ENCODE measurements at places on chromosomes 7 and 10.

GRCh38 chr7:81761821-81762220 lies 8.0 kb downstream of the HGF start:
- ATAC-seq: no peak

DNA sequence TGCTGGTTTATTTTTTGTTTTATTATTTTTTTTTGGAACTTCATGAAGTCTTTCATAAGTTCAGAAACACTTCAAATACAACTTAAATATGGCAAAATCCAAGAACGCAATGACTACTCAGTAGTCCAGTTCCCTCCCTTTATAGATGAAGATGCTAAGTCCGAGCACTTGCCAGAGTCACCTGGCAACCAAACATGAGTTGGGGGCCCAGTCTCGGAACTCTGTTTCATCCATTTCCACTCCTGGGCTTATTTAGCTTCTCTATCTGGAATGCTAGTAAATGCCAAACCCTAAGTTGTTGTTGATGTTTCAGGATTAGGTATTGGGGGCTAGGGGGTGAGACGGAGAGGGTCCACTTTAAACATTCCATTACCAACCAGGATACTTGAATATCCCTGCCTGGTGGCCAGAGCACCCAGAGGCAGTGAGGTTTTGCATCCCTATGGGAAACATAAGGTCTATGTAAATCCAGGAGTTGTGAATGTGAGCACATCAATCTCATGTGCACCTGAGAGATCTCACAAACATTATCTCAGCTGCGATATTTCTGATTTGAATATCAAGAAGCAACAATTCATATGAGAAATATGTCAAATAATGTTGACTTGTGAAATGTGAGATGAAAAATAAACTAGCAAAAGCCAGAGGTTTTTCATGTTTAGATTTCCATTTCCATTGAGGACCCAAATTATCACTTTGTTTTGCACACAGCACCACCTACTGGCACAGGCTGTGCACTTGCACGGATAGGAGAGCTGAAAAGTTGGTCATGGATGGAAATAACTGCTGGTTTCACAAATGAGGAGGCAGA lies 129.3 kb downstream of the PKD1L1 start:
- peak; percentile 61 for ATAC-seq

- no peak for ATAC-seq
Measured at GRCh38 chr7:82481499-82482097, 38.0 kb upstream of the CACNA2D1 start.

- no peak for ATAC-seq
Measured at GRCh38 chr10:72277340-72277995, 3.7 kb downstream of the DDIT4 start.

DNA sequence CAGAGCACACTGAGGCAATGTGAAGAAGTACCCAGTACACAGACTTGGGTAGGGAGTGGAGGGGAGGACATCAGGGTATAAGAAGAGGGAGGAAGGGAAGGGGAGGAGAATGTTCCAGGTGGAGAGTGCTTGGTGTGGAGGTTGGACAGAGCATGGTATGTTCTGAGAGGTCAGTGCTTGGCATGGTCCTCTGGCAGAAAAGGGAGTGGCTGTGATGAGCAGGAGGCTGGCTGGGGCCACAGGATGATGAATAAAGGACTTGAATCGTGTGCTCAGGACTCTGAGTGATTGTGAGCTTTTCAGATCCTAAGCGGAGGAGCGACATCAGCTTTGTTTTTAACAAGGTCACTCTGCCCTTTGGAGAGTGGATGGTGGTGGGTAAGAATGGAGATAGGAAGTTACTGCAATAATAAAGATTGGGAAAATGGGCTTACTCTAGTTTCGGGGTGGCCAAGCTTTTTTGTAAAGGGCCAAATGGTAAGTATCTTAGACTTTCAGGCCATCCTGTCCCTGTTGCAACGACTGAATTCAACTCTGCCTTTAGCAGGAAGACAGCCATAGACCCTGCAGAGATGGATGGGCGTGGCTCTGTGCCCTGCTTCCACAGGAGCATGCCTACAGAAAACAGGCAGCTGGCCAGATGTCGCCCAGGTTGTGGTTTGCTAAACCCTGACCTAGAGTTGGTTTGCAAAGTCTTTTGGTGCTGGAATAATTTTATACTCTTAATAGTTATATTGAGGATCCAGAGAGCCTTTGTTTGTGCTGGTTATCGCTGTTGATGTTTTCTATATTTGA lies 8.4 kb downstream of the PPP2R2D start:
- no peak for ATAC-seq

DNA sequence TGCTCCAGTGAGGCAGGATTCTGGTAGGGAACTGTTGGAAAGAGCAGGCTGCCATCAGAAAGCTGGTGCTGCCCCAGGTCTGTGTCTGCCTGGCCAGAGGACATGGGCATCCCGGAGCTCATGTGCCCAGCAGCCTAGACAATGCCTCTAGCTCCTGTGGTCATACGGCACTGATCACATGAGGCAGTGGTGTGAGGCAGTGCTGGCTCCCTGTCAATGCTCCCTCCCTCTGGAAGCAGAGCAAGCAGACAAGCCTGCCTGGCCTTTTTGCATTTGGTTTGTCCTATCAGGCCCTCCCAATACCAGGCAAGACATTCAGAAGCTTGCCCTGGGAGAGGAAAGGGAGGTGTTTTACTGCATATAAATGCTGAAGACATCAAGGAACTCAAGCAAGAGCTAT lies 19.5 kb upstream of the MMP21 start:
- ATAC-seq: no peak

GRCh38 chr10:112213098-112213823 lies 29.7 kb upstream of the GPAM start:
- ATAC-seq: peak; percentile 83

GRCh38 chr10:5089865-5090264 lies 4.3 kb upstream of the AKR1C3 start:
- ATAC-seq: no peak

DNA sequence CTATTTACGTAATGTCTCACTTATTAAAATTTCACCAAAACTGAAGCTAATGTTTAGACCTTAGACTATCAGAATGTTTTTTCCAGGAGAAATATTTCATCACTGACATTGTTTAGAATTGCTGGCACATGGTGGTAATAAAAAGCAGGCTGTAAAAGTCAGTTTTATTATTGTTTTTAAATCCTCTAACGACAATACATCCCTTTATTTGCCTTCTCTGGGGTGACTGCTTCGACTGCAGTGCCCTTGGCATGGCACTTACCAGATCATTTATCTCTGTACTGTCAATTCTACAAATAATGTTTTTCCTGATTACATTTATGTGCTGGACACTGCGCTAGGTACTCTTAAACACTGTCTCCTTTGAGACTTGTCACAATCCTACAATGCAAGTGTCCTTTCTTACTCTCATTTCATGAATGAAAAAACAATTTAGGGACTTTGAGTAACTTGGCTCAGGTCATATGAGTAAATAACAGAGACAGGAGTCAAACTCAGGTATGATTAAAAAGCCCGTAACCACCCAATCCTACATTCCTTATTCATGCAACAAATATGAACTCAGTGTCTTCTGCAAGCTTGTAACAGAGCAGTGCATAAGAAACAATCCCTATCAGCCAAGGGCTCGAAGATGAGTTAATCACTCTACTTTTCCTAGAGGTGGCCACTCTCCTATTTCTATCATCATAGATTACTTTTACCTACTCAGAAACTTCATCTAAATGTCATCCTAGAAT lies 5.6 kb upstream of the ING3 start:
- no peak for ATAC-seq

DNA sequence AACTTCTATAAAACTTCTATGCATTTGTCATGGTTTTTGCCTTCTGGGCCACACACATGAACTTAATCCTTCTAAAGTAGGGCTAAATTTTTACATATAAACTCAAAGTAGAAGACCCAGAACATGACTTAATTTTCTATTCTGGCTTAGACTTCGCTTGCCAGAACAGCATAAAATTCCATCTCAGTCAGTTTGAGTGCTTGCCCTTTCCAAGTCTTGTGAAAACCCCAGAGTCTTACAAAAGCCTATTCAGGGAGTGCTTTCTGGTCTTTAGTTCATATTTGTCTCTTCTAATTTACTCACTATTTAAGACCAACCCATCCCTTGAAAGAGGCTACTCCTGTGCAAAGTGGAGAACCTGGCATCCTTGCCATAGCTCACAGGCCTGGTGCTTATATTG lies 201.6 kb upstream of the MEOX2 start:
- ATAC-seq: no peak

DNA sequence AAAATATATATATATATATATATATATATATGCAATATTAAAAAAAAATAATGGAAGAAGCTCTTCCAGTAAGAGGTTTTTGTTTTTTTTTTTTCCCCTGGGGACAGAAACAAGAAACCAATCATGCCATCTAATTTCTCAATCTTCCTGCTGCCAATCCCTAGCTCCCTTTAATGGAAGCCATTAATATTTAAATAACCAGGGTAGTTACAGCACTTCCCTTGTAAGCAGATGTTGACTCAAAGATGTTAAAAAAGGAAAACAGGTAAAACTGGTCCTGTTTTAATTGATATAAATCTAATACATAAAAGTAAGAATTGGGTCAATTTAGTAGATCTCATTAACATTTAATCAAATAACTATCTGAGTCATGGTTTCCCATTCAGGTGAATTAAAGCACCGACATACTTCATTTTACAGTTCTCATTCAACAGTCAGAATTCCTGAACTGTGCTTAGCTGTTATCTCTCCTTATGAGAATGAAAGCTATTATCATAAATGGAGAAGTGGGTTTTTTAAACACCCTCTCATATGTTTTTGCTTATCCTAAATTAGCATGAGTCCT lies 22.6 kb downstream of the CPVL start:
- ATAC-seq: no peak

DNA sequence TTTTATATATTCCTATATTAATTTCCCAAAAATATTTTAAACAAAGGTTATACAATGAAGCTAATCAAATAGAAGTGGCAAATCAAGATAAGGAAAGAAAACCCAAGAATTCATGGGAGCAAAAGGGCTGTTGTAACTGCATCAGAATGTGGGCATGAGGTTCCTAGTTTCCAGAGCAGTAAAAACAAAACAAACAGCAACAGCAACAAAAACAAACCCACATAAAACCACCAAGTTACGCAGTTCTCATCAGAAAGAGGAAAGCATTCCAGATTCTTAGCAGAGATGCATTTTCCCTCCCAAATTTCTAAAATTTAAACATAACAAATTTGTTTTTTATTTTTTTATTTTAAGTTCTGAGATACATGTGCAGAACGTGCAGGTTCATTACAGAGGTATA lies 34.8 kb upstream of the MSMB start:
- no peak for ATAC-seq

GRCh38 chr10:80407812-80408241 lies 524 bp upstream of the PRXL2A start:
- ATAC-seq: peak; percentile 63

DNA sequence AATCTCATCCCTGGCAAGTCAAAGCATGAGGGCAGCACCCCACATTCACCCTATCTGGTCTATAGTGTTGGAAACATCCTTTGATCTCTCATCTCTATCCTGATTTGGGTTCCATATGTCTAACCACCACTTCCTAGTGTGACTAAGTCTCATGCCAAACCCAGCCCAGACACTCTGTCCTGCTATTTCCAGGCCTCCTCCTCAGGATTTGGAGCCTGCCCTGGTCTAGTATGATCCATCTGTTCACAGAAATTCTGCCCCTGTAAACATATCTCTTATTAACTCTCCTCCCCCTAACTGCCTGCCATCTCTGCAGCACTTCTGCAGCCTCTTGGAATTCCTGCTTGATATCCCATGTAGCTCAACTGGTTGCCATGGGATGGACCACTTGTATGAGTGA lies 320.9 kb upstream of the IMMP2L start:
- ATAC-seq: no peak

GRCh38 chr7:114630201-114630990 lies 215.8 kb downstream of the FOXP2 start:
- ATAC-seq: peak; percentile 39

DNA sequence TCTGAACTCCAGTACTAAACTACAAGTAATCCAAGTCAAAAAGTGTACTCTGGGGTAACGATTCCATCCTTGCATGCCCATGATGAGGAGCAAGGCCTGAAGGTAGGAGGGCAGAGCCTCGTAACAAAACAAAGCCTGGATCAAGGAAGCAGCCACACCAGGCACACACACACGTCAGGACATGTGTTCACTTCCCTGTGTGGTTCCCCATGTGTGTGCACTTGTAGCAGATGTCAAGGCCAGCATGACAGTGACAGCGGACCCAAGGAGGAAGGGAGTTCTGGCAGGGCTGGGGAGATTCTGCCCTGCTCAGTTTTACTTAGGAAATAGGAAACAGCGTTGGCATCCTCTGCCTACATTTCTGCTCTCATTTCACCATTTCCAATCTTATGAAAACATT lies 92.8 kb downstream of the ALOX5 start:
- no peak for ATAC-seq

- no peak for ATAC-seq
Measured at GRCh38 chr7:148720472-148720871, 21.8 kb downstream of the CUL1 start.

DNA sequence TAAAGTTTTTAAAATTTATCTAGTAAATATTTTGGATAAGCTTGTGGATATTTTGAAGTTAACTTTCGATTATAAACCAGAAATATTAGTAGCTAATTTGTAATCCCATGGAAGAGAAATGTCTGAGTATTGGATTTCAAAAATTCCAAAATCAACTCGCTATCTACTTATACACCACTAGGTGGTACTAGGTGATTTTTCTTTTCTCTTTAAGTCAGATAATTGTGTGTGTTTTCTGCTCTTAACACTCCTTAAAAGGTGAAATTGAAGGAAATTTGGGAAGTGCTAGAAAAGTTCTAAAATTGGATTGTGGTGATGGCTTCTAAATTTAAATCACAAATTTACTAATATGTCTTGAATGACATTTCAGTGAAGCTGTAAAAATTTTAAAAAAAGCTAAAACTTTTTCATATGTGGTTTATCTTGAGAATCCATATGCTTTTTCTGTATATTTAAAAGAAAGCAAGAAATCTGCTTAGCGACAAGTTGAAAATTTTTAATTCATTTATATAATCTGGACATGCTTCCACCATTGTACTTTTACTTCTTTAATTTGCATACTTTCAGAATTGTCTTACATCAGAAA lies 90.2 kb downstream of the IPMK start:
- ATAC-seq: no peak

DNA sequence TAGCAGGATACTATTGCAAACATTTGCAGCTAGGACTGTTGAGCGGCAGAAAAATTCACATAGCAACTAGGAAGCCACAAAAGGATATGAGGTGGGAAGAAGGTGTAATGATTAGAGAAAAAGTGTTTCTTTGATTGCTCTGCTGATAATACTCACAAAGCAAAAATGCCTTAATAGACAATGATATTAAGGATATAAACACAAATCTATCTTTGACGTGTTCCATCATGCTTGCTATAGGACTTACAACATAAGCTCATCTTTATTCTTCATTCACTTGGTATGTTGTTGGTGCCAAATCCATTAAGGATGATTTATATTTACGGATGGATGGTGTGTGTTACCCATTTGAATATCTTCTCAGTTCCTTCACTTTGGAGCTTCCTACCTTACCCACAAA lies 309.3 kb downstream of the GPR37 start:
- no peak for ATAC-seq

DNA sequence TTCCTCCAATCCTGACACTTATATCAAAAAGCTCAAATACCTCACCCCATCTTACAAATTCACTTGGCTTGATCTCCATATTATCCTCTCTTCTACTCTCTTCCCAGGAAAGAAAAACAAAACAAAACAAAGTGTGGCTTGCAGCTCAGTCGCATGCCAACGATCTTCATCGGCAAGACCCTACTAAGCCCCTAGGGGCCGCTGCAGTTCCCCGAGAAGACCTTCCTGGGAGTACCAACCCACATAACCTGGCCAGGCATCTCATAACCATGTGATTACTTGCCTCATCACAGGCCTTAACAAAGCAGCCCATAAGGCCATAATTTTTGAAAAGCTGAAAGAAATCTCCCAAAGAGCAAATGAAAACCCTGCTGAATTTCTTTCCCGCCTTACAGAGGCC lies 103.7 kb downstream of the ZNF92 start:
- no peak for ATAC-seq

Measured in stimulated activated memory B cell treated with anti-CD40 and anti-IgM and Interleukin-4, amounts not matched to agents 10 μg/mL and 1 μg/mL and 100 μg/mL, for 72 hours (primary cell).